Fibroblast of the conjunctiva (primary cell): ENCODE measurements at places on chromosomes 4 and X.

- no peak for DNase-seq
These were observed 30.2 kb downstream of the NLGN3 start for GRCh38 chrX:71174795-71175194.

GRCh38 chrX:154818916-154819770 is 13.9 kb upstream of the MPP1 start:
- no peak for DNase-seq

DNA sequence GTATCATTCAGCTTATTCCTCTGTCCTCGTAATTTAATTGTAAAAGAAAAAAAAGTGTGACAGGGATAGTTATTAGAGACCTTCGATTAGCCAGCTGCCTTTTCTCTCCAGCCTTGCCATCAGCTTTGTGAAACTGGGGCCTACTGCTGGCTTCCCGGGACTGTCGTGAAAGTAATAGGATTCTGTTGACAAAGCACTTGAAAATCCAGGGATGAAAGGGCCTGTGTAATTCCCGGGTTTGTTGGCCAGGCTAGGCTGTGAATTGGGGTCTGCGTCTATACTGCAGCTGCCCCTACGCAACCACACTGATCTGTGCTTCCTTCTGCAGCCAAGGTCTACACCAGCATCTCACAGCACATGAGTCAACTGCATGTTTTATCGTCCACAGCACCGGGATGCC is 120.4 kb upstream of the SCML1 start:
- no peak for DNase-seq

DNA sequence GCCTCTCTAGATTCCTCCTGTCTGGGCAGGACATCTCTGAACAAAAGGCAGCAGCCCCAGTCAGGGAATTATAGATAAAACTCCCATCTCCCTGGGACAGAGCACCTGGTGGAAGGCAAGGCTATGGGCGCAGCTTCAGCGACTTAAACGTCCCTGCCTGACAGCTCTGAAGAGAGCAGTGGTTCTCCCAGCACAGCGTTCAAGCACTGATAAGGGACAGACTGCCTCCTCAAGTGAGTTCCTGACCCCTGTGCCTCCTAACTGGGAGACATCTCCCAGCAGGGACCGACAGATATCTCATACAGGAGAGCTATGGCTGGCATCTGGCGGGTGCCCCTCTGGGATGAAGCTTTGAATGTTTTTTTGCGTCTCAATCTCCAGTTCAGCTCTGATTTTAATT is 262.2 kb downstream of the PARM1 start:
- DNase-seq, result no peak

DNA sequence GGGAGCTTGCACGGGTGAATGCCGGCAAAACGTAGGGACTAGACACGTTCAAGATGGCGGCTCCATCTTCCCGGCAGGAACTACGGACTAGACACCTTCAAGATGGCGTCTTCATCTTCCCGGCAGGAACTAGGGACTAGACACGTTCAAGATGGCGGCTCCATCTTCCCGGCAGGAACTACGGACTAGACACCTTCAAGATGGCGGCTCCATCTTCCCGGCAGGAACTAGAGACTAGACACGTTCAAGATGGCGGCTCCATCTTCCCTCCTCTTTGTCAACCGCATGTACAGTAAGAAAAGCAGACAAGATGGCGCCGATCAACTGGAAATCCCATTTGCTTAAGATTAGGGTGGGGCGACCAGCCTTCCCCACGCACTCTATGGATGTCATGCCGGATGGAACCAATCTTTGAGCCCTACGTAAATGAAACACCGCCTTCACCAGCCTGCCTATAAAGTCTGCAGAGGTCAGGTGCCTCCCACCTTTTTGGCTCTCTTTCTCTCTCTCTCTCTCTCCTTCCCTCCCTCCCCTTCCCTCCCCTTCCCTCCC is 222.4 kb downstream of the CRLF2 start:
- DNase-seq, result peak; percentile 98

GRCh38 chr4:165191814-165192499 is 15.4 kb upstream of the KLHL2 start:
- no peak for DNase-seq

DNA sequence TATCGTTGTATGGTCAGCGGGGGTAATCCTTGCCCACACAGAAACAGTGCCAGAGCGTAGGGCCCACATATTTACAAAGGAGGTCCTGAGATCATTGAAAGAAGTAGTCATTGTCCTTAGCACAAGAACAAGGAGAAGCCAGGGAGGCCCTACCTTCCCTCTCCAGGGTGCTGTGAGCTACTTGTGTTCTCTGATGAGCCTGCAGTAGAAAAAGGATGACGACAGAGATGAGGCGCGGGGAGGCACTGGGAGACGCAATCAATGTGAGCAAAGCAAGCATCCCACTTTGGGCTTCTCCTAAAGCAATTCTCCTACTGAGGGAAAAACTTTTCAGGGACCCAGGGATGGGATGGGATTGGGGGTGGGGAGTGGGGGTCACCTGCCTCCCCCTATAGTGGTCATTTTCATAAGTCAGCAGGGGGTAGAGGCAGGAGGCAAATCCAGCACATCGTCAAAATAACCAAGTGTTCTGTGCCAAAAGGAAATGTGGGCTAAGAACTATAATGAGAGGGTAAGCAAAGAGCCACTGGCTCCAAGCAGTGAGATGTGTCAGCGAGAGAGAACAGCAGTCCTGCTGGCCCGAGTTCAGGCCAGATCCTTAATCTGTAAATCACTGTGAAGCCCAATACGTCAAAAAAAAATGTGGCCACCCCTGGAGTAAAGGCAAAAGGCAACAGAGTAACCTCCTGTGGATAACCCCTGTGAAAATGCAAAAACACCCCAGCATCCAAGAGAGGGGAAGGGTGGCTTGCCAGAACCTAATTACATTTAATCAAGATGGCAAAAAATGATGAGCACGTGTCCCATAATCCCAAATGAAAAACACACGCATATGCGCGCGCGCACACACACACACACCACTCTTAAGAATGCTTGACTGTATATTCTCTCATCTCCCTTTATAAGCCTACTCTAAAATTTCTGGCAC is 136.6 kb upstream of the HHIP start:
- no peak for DNase-seq

DNA sequence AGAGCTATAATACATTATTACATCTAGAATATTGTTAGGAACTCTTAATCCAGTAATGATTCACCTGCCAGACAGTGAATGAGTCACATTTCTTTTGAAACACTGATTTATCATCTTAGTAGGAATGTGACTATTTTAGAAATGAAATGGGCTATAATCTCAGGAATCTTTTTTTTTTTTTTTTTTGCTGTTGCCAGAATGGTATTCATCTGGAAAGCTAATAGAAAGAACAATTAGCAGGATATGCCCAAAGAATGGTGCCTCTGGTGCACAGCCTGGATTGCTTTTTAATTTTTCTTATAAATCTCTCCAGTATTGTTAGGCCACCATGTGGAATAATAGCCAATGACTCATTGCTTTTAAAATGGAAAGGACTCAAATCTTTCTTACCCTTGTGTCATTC is 181.1 kb upstream of the SMIM31 start:
- DNase-seq, result no peak

- DNase-seq, result no peak
These were observed 108.6 kb upstream of the ARX start for GRCh38 chrX:25124391-25124790.

DNA sequence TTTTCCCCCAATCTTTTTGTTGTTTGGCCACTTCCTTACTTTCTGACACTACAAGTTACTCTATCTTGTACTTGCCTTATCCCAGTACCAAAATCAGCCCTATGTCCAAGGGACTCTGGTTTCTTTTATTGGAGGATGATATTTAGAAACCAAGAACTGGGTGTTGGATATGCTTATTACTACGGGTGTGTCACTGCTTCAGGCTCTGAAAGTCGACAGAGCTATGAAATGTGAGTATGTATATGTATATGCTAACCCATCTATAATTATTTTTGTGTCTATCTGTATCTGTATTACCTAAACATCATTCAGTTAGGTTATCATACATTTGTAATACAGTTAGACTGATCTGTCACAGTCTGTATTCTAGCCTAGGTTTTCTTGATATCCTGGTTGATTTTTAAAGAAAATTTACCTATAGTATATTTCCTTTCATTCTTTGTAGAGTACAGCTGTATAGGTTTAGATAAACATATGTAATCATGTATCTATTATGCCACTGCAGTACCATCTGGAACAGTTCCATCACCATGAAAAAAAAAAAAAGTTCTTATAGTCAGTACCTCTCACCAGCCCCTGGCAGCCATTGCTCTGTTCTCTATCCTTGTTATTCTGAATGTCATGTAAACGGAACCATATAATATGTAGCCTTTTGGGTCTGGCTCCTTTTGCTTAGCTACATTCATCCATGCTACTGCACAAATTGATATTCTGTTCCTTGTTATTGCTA is 18.1 kb downstream of the SEC24B start:
- DNase-seq, result no peak

DNA sequence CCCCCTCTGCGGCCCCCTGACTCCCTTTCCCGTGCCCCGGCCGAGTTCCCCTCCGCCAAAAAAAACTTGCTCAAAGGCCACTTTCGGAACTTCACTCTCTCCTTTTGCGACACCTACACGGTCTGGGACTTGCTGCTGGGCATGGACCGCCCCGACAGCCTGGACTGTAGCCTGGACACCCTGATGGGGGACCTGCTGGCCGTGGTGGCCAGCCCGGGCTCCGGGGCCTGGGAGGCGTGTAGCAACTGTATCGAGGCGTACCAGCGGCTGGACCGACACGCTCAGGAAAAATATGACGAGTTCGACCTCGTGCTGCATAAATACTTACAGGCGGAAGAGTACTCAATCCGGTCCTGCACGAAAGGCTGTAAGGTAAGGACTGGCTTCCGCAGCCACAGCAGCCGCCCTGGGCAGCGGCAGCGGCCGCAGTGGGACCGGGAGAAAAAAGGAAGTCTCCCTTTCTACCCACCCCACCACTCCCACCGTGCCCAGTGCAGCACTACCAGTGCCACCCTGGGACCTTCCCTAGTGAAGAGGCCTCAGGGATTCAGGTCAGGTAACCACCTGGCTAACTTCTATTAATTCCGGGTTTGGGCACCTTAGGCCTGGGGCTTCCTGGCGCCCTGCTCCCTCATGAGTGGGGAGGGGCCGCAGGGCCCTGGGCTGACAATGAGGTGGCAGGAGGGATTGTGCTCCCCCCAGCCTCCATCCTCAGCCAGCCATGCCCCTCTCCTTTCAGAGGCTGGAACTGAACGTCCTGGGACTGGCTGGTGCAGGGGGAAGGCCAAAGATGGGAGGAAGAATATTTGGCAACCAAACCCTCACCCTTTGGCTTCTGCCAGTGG is 1.9 kb downstream of the NALF2 start:
- DNase-seq, result no peak

DNA sequence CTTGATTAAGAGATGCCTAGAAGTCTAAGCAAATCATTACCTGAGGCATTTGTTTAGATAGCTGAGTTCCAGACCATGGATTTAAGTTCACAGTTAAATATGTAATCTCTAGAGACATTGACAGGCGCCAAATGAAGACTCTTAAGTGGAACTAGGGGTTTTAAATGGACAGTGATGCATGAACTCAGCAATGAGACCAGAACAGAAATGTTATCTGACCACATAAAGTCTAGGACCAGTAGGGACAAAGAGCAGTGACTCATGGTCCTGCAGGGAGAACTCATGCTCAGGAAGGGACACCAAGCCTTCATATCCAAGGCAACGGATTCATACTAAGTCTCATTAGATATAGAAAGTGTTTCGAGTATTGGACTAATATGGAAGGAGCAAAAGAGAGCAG is 152.3 kb downstream of the PPARGC1A start:
- DNase-seq, result no peak

DNA sequence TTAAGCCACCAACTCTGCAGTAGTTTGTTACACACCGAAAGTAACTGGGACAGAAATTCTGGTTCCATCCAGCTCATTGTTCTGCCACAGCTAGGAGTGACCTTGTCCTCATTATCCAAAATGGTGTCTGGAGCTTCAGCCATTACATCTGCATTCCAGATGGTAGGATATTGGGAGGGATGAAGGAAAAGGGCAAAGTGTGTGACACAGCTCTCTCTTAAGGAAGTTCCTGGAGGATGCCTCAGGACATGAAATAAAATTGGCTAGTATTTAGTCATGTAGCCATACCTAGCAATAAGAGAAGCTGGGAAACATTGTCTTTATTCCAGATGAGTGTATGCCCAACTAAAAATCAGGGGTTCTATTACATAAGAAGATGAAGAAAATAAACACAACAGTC is 262.0 kb downstream of the BCOR start:
- no peak for DNase-seq

DNA sequence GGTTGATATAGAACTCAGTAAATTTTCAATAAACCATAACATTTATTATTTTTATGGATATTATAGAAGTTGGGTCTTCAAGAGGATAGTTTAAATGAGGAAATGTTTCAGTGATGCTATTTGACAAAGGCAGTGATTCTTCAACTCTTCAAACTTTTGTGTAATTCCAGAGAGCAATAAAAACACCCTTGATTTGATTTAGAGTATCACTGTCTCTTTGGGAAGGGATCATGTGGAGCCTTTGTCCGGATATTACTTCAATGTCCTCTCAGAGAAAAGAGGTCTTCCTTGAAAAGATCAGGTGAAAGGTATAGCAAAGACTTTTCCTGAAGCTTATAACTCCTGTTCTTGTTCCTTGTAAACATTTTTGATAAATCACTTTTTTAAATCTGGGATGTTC is 23.3 kb downstream of the GLRA3 start:
- DNase-seq, result no peak

DNA sequence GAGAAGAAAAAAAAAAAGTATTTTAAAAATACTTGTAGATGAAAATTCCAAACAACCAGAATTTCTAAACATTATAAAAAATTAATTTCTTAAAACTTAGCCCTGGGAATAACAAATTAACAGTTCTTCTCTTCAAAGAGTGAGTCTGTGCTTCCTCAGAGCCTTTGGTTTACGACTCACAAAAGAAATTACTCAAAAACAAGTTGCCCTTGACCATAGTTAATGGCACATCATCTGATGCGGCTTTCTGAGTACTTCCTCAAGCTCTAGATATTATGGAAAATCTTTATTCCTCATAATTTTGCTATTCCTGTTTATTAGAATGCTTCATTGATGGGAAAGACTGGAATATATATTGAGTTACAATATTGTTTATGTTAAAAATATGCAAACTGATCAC is 23.7 kb downstream of the TAPT1 start:
- no peak for DNase-seq

DNA sequence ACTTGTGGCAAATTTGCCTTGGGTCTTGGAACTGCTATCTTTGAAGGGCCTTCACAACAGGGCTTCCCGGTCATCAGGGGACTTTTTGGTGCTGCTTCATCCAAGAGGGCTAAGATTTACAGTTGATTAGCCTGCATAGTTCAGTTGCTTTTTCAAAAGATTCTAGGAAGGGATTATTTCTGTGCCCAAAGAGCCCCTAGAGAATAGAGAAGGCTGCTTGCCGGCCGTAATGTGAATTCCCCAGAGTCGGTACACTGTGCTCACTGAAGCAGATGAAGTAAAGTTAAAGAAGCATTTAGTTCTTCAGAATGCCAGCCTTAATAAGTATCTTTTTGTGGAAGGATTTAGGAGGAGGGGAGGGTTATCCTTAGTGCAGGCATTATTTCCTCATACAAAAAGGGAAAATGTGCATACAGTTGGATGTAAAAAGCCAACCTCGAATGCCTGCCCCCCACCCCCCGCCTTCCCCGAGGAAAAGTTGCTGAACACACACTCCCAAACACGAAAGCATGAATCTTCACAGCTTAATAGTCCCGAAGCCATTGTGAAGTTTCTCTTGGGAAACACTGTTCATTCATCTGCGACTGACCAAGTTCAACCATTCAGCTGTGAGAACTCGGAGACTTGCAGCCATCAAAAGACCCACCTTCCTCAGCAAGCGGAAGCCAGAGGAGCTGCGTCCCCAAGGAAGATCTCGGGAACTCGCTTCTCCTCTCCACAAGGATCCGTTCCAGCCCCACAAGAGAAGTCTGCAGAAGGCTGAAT is 47.6 kb downstream of the ANOS1 start:
- no peak for DNase-seq

- DNase-seq, result no peak
These were observed 3.7 kb upstream of the SPARCL1 start for GRCh38 chr4:87532907-87533306.
